Dorsolateral prefrontal cortex (tissue), 122 donors: ENCODE measurements at places on chromosomes 3 and 15.

- no peak for DNase-seq
These were observed 64.4 kb downstream of the PHC3 start for GRCh38 chr3:170117134-170117533.

DNA sequence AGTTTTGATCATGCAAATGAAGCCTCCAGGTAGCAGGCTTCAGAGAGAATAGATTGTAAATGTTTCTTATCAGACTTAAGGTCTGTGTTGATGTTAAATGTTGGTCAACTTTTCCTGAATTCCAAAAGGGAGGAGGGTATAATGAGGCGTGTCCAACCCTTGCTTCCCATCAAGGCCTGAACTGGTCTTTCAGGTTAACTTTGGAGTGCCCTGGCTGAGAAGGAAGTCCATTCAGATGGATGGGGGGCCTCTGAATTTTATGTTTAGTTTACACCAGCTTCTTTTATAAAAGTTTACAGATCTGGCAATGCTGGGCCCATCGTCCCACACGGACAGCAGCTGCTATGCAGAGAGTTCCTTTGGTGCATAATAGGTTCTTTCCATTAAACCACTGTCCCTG, 8.9 kb downstream of the CCDC13 start:
- DNase-seq: no peak

GRCh38 chr3:32109256-32109655, 2.8 kb downstream of the GPD1L start:
- DNase-seq: peak; percentile 77

- DNase-seq: no peak
These were observed 435.4 kb upstream of the GOLIM4 start for GRCh38 chr3:168531116-168531515.

GRCh38 chr3:140277886-140278285, 342.9 kb downstream of the CLSTN2 start:
- no peak for DNase-seq

GRCh38 chr15:49621401-49621811, 558 bp downstream of the DTWD1 start:
- DNase-seq: no peak

GRCh38 chr3:23073724-23074305, 129.3 kb upstream of the UBE2E2 start:
- no peak for DNase-seq

DNA sequence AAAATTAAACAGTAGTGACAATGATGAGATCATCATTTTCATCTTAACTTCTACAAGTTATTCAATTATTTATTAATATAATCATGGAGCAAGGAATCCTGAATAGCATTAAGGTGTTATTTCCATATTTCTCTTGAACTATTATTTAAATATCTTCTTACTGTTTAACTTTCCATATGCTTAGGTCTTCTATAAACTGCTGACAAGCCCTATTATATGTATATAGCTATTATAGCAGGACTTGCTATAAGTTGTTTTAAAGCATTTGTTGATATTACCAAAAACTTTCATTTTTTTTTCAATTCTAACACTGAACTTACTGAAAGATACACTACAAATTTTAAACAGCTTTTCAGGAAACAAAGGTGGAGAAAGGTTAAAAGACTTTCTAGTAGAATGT, 76.7 kb downstream of the PLD1 start:
- no peak for DNase-seq

- no peak for DNase-seq
These were observed 95.1 kb upstream of the MELTF start for GRCh38 chr3:197124713-197125112.

DNA sequence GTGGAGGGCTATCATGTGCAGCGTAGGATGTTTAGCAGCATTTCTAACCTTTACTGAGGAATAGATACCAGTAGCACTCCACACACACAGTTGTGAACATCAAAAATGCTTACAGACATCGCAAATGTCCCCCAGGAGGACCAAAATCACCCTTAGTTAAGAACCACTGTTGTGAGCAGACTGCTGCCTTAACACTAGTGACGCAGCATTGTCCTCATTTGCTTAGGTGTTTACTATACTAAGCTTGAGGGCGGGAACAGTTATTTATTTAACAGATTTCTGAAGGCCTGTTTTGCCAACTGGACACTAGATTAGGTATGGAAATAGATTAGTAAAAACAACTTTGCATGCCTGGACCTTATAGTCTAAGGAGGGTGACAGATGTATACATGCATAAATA, 2.3 kb downstream of the PPP2R3A start:
- DNase-seq: no peak

DNA sequence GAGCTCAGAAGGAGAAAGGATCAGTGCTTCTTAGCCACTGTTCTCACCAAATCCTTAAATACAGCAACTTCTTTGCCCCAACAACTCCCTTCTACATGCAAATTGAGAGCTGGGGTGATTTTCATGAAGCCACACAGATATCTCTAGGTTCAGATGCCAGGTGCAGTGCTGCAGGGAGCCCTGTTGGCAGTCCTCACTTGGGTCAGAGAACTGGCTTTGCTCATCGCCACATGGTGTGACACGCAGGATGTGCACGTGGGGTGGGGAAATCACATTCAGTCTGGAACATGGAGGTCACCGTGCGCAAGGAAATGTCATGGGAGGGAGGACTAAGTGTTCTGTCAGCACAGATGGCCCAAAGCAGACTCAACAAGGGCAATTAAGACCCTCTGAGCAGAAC, 103.8 kb downstream of the WDR76 start:
- no peak for DNase-seq

DNA sequence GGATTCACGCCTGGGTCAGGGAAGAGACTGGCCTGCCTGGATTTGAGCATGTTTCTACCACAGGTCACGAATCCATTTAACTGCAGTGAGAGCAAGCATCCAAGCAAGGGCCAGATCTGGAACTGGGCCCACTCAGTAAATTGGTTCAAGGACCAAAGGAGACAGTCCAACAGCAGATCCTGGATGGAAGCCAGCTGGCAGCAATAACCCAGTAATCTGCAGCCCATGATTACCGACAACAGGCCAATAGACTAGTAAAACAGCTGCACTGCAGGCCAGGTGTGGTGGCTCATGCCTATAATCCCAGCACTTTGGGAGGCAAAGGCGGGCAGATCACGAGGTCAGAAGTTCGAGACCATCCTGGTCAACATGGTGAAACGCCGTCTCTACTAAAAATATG, 11.8 kb downstream of the SAMD7 start:
- no peak for DNase-seq

DNA sequence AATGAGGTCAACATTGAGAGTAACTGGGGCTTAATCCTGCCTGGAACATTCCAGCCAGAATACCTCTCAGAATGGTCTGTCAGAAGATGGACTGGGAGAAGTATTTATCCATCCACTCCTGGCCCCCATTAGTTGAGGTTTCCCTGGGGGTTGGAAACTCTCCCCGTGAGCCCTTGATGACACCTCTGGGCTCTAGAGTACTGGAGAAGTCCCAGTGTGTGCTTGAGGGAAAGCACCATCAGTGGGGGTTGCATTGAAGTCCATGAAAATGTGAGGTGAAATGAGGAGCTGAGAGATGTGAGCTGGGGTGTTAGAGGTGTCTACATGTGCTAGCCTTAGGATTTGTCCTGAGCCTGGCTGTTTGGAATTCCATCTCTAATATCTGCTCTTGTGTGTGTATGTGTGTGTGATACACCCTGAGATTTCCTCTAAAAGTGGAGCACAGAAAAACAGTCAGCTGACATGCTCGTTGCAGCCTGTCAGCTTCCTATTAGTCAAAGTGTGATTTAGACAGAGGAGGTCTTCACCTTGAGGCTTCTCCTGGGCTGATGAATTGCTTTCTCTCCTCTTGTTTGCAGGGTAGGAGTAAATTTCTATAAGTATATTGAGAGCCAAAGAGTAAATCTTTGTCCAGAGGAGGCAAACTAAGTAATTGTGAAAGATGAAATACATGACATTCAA, 67.6 kb downstream of the NR1D2 start:
- DNase-seq: no peak

- no peak for DNase-seq
These were observed 246.9 kb downstream of the VGLL3 start for GRCh38 chr3:86744051-86744450.

DNA sequence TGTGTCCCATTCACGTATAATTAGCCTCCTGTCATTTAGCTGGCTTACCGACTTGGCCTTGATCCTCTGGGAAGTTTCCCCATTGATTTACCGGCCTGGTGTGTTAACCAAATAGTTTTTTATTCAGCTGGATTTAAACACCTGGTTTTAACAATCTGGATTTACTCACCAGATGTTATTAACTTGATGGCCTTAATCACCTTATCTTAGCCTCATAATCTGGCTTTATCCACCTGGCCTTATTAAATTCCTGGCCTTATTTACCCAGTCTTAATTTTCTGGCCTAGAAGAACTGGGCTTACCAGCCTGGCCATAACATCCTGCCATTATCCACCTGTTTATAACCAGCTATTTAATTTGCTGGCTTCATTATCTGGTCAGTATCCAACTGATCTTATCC, 89.9 kb downstream of the IL12A start:
- DNase-seq: no peak

DNA sequence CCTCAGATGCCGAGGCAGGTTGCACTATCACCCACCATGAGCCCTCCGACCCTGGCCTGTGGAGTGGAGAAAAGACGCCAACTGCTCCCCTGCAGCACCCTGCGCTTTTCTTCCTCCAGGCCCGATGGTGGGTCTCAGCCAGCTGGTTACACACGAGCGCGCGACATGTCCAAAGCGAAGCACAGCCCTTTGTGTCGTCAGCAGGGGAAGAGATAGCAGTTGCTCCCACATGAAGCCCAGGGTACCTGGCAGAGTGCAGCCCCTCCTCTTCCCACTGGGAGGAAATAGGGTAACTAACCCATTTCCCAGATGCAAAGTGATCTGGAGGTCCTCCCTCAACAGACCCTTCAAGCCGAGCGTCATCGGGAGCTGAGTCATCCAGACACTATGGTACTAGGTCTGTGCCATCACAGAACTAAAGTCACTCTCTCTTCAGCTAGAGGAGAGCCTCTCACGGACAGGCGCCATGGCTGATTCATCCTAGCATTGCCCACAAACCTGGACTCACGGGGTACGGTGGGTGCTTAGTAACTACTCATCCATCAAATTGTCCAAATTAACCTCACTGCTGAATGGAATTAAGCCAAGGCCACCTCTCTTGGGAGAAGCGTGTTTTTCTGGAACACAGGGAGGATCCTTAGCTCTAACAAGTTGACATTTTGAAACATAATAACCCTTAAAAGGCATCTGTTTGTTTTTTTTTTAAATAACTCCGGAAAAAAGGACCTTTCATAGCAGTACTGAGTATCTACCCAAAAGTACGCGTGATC, 45.2 kb upstream of the BDH1 start:
- DNase-seq: no peak

- no peak for DNase-seq
These were observed 5.1 kb upstream of the SLC25A38 start for GRCh38 chr3:39378088-39378487.

GRCh38 chr3:66851894-66852613, 146.1 kb upstream of the KBTBD8 start:
- DNase-seq: no peak

GRCh38 chr3:159761848-159762635, 226.6 kb upstream of the IL12A start:
- DNase-seq: no peak

GRCh38 chr3:67507584-67507983, 146.8 kb downstream of the SUCLG2 start:
- DNase-seq: no peak

GRCh38 chr15:91491101-91491950, 362.2 kb upstream of the SLCO3A1 start:
- no peak for DNase-seq

- DNase-seq: no peak
These were observed 76.3 kb upstream of the FRMD4B start for GRCh38 chr3:69462022-69462825.

DNA sequence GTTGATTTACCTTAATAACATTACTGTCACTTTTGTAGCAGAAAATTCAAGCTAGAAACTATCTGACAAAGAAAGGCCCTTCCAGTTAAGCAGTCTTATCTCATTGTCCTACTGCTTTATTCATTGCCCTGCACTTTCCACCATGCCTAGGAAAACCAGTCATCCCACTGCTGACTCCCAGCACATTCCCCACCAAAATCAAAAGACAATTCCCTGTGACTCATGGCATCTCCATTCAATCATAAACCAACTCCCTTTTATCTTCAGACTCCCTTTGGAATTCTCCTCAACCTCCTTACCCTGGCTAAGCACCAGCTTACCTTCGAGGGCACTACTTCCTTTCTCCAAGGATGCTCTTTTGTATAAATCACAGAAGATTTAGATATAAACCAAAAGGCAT, 184.3 kb downstream of the PLCH1 start:
- no peak for DNase-seq

- DNase-seq: no peak
These were observed 46.9 kb downstream of the IL17RD start for GRCh38 chr3:57118254-57118653.

- DNase-seq: no peak
These were observed 31.9 kb downstream of the AGTR1 start for GRCh38 chr3:148729476-148730055.

DNA sequence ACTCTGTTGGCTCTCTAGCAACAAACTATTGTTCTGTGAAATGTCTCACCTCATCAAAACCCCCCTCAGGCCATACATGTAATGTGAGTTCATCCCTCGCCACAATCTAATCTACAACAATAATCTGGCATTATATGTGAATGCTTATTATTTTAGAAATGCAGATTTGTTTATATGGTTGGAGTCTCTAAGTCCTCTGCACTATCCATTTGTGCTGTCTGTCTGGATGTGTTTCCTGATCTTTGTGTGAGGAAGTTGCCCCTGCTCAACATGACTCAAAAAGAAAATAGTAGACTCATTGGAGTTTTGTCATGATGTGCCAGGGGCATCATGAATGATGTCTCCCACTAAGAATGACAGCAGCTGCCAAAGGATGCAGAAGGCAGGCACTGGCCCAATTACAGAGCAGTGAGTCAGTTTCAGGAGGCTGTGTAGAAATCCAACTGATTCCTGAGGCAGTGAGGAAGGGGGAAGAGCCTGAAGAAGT, 161.6 kb upstream of the PDZRN3 start:
- peak; percentile 59 for DNase-seq

DNA sequence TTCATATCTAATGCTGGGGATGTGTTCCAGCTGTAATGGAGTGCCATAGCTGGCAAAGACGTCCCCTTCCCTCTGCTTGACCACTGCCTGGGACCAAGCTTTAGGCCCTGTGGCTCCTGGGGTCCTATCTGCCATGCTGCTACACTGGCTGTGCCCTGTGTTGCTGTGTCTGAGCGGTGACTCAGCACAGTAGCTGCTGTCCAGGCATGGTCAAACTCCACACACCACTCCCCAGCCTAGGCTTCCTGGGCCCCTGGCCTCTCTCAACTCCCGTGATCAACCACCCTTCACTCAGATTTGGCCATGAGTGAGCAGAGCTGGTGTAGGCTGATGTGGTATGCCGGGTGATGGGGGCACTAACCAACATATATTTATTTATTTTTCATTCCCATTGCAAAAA, 27.0 kb downstream of the EPHB1 start:
- DNase-seq: no peak

DNA sequence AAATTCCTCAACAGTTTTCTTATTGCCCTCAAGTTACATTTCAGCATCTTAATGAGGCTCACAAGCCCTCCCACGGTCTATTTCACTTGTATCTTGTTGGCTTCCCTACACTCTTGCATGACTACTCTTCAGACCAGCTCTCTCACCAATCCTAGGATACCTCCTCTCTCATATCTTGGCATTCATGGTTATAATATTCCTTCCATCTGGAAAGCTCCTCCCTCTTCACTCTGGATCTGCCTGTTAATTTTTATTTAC, 8.5 kb upstream of the CCDC80 start:
- DNase-seq: no peak
